ENCODE measurements at places on chromosomes 11 and 22. TPM values are rescaled to one million over a fixed set of nuclear protein-coding genes. Genes with fewer than 3 reads are reported as not detected.
A peak's percentile ranks its signal among the peaks of the same experiment; 100 is the strongest.

Gene LRRC75B
- total RNA-seq = 0.88 TPM

Gene OR52E8
- not detected for total RNA-seq

Gene SCGB1A1
- not detected for total RNA-seq

Gene PNPLA5
- total RNA-seq = not detected

Gene MS4A4E
- total RNA-seq = 1.8 TPM

Gene WBP2NL
- total RNA-seq = not detected

DNA sequence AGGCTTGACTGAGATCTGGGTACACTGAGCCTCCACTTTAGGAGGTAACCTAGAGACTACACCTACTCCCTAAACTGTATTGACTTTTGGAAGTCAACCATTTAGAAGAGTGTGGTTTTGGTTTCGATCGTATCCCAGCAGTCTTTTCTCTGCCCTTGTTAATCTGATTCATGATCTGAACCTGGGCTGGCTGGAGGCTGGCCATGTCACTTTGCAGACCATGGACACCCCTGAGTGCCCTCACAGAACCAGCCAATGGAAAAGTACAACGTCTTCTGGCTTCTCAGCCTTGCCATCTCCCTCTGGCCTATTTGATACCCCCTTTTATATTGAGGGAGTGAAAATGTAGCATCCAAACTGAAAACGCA lies 10.8 kb downstream of the EHF start:
- no peak for DNase-seq
- no peaks in the 10 kb centered on the region for H3K36me3 ChIP-seq
- no peaks in the 10 kb centered on the region for H3K27me3 ChIP-seq
- no peak overlapping the region for H3K27ac ChIP-seq
- H3K4me1 ChIP-seq = no peaks in the 10 kb centered on the region

DNA sequence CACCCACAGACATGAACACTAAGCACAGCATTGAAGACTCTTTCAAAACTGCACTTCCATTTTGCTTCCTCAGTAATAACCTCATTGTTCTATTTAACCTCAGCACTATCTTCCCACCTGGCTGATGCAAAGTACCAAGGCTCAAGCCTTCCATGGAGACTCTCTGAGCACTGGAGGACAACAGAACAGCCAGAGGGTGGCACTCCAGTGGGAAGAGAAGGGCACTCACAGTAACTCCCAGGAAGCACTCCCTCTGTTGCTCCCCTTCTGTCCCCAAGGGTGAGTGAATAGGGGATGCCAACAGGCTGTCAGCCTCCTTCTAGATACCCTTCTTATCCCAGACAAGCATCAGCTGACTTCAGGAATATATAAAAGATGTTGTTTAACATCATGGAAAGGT lies 3.5 kb downstream of the ME3 start:
- H3K4me1 ChIP-seq = peaks cover 3% of the 10 kb centered on the region
- no peak overlapping the region for H3K4me3 ChIP-seq
- DNase-seq = no peak

DNA sequence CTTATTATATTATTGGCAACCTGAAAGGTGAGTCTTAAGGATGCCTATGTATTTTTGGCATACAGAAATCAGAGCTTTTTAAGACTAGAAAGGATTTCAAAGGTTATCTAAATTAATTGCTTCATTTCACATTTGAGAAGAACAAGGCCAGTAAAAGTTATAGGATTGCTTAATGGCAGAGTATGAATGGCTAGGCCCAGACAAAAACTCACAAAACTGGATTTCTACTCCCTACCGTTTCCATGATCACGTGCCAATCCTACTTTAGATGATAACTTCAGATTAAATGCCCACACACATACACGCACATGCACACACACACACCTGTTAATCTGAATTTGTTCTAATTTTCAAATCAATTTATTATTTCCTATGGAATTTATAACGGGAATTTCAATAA lies 1.8 kb upstream of the PDE3B start:
- DNase-seq = no peak
- H3K27me3 ChIP-seq = peaks cover 21% of the 10 kb centered on the region
- no peaks in the 10 kb centered on the region for H3K4me1 ChIP-seq
- H3K4me3 ChIP-seq = no peak overlapping the region

- no peak overlapping the region for H3K27ac ChIP-seq
- H3K36me3 ChIP-seq = no peaks in the 10 kb centered on the region
- no peak for DNase-seq
- no peaks in the 10 kb centered on the region for H3K27me3 ChIP-seq
Observed at GRCh38 chr22:27526901-27527300, 274.7 kb downstream of the MN1 start.

- H3K36me3 ChIP-seq = no peaks in the 10 kb centered on the region
- no peak overlapping the region for H3K4me3 ChIP-seq
- H3K4me1 ChIP-seq = no peaks in the 10 kb centered on the region
- H3K27me3 ChIP-seq = no peaks in the 10 kb centered on the region
Observed at GRCh38 chr11:90213322-90213721, 9.5 kb downstream of the CHORDC1 start.

GRCh38 chr22:29348956-29349355 lies 33.5 kb upstream of the RASL10A start:
- no peak overlapping the region for H3K4me3 ChIP-seq
- no peak overlapping the region for H3K27ac ChIP-seq
- no peaks in the 10 kb centered on the region for H3K36me3 ChIP-seq
- no peaks in the 10 kb centered on the region for H3K27me3 ChIP-seq

GRCh38 chr11:72451831-72452376 lies 17.6 kb upstream of the CLPB start:
- H3K36me3 ChIP-seq = no peaks in the 10 kb centered on the region
- H3K4me3 ChIP-seq = no peak overlapping the region
- no peak overlapping the region for H3K27ac ChIP-seq
- no peaks in the 10 kb centered on the region for H3K4me1 ChIP-seq

- no peak for DNase-seq
- no peak overlapping the region for H3K4me3 ChIP-seq
- peak overlapping the region; percentile 39 for H3K27ac ChIP-seq
- no peaks in the 10 kb centered on the region for H3K36me3 ChIP-seq
- no peaks in the 10 kb centered on the region for H3K27me3 ChIP-seq
- H3K4me1 ChIP-seq = no peaks in the 10 kb centered on the region
Observed at GRCh38 chr11:121870206-121871045, 245.6 kb downstream of the BLID start.

- H3K27ac ChIP-seq = no peak overlapping the region
- no peaks in the 10 kb centered on the region for H3K36me3 ChIP-seq
- no peaks in the 10 kb centered on the region for H3K27me3 ChIP-seq
- H3K4me3 ChIP-seq = no peak overlapping the region
Observed at GRCh38 chr11:34300026-34300925, 57.5 kb downstream of the ABTB2 start.

DNA sequence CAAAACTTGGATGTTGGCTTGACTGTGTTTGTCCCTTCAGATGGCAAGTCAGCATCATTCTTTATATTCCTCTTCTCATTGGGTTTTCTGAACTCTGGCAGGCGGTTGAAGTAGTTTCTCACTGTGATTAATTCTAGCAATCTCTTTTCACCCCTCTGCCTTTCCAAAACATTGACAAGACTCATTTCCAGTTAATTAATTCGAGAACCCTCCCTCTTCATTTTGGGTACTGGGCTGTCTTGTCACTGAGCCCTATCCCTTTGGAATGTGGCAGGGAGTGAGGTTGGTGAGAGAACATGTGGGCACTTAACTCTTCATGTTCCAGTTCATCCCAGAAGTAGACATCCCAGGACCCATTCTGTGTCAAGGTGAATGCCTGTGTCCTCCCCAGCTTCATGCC lies 133.0 kb downstream of the WNT7B start:
- DNase-seq = no peak
- H3K4me1 ChIP-seq = no peaks in the 10 kb centered on the region
- no peaks in the 10 kb centered on the region for H3K36me3 ChIP-seq
- no peak overlapping the region for H3K27ac ChIP-seq

DNA sequence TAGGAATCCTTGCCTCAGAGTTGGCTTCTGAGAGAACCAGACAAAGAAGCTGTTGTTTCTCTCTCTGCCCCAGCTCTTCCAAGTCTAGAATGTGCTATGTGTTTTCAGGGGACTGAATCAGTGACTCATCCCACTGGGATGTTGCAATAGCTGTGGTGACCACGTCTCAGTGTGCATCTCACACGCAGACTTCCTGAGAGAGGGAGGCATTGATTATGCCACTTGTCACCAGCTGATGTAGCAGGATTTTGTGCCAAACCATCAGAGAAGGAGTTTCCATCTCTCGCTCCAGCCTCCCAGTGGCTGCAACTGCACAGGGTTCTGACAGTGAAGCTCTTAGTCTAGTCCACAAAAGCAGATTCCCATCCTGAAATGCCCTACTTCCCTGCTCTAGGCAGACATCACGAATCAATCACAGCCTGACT lies 455.8 kb downstream of the MIAT start:
- no peaks in the 10 kb centered on the region for H3K27me3 ChIP-seq
- H3K36me3 ChIP-seq = no peaks in the 10 kb centered on the region
- no peak overlapping the region for H3K4me3 ChIP-seq
- DNase-seq = peak; percentile 52

DNA sequence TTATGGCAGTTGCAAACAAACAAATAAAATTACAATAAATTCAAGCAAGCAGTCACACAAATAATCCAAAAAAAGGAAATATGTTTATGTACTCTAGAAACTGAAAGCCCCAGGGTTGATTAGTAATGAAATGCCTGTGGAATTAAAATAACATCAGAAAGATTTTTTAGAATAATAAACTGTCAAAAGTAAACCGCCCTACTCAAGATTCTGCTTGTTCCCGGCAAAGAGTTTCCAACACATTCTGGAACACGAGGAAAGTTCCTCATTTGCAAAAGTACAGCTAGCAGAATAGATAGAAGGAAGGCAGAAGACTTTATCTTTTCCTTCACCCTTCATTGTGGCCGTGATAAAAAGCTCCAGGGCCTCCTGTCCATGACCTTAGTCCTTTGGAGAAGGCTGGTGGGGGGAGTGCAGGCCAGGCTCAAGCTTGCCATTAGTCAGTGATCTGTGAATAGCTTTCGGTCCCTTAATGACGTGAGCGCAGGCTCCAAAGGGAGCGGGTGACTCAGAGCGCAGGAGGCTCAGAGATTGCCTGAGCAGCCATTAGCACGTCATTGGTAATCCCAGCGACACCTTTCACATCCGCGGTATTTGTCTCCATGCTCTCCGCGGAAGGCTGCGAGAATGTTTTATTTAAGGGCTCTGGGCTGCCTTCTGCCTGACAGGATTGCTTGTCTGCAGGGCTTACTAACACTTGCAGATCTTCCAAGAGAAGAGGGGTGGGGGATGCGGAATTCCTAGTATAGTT lies 458.3 kb downstream of the METTL15 start:
- no peaks in the 10 kb centered on the region for H3K27me3 ChIP-seq
- H3K36me3 ChIP-seq = no peaks in the 10 kb centered on the region
- H3K4me3 ChIP-seq = no peak overlapping the region
- DNase-seq = peak; percentile 12
- no peaks in the 10 kb centered on the region for H3K4me1 ChIP-seq

GRCh38 chr22:42327462-42328129 lies 57.1 kb upstream of the TCF20 start:
- H3K36me3 ChIP-seq = no peaks in the 10 kb centered on the region
- H3K27me3 ChIP-seq = no peaks in the 10 kb centered on the region
- no peaks in the 10 kb centered on the region for H3K4me1 ChIP-seq
- no peak overlapping the region for H3K27ac ChIP-seq
- no peak overlapping the region for H3K4me3 ChIP-seq

- no peaks in the 10 kb centered on the region for H3K27me3 ChIP-seq
Observed at GRCh38 chr11:12893787-12894672, 115.1 kb upstream of the RASSF10 start.

DNA sequence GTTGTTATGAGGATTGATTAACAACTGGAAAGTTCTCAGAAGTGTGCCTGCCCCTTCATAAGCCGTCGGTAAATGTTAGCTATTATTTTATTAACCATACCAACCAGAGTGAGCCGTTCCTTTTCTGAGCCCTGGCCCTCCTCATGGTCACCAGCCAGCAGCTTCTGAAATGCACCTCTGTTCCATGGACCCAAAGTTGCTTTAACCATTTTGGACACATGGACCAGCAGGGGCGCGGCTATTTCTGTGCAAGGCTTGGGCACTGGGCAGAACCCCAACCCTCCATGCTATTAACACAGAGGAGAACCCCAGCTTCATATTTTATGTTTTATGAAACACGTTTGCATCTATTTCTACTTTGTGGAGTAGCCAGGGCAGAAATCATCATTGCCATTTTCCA lies 18.6 kb upstream of the SCGB1A1 start:
- DNase-seq = peak; percentile 52
- H3K27ac ChIP-seq = peak overlapping the region; percentile 81
- peaks cover 34% of the 10 kb centered on the region for H3K4me1 ChIP-seq
- no peak overlapping the region for H3K4me3 ChIP-seq
- no peaks in the 10 kb centered on the region for H3K27me3 ChIP-seq

GRCh38 chr11:13928566-13929251 lies 33.8 kb upstream of the SPON1 start:
- no peaks in the 10 kb centered on the region for H3K36me3 ChIP-seq
- H3K4me3 ChIP-seq = no peak overlapping the region
- H3K27ac ChIP-seq = no peak overlapping the region
- H3K4me1 ChIP-seq = no peaks in the 10 kb centered on the region

DNA sequence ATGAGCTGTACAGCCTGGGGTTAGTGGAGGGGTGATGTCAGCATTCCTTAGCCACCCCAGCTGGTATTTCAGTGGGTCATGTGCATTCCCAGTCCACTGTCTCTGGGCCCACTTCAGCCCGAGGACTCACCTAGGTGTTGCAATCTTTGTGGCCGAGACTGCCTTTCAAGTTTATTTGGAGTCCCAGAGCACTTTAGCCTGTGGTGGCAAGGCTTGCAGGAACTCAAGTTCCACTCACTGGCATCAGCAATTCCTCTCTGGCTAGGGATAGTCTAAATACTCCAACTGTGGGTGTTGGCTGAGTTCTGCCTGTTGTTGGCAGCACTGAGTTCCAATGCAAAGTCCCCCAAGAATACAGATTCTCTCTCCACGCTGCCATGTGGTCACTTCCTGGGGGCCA lies 191.6 kb upstream of the PGR start:
- H3K36me3 ChIP-seq = no peaks in the 10 kb centered on the region
- H3K27ac ChIP-seq = no peak overlapping the region
- no peak for DNase-seq
- H3K4me3 ChIP-seq = no peak overlapping the region

DNA sequence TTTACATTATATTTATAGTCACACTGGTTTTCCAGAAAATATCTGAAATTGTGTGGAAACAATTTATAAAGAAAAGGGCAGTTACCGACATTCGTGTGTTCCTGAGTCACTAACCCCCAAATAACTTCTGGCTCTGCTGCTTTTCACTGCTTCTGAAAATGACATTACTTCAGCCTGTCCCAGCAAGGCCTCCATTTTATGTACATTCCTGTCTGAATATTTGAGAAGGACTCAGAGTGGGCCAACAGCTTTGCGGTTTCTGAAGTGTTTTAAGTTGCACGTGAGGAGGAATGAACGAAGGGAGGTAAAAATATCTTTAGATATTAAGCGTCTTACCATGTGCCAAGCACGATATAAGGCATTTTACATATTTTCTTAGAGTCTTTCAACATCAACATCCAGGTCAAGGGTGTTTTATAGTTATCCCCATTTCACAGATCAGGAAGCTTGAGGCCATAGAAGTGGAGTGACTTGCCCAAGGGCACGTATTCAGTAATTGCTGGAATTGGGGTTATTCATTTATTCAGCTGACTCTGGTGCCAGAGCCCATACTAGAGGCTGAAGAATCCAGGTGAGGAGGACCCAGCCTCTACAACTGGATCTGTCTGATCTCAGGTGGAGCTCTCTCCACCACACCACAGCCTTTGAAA lies 30.8 kb upstream of the WNT11 start:
- peaks cover 6% of the 10 kb centered on the region for H3K4me1 ChIP-seq
- DNase-seq = no peak
- H3K4me3 ChIP-seq = no peak overlapping the region
